ENCODE measurements at places on chromosomes 1 and 21. TPM values are rescaled to one million over a fixed set of nuclear protein-coding genes. Genes with fewer than 3 reads are reported as not detected.
A peak's percentile ranks its signal among the peaks of the same experiment; 100 is the strongest.

DNA sequence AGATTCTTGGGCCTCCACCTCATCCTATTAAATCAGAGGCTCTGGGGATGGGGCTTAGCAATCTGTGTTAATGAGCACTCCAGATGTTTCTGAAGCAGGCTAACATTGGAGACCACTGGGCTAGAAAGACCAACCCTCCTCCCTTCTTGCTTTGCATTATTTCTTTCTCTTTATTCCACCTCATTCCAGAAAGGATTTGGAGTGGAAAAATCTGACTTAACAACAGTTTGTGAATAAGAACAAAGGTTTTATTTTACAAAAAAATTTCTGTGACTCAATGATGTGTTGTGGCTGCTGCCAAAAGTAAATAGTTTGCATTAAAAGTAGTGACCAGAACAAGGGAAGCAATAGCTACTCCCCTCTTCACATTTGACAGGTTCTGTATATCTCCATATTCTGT is 79.4 kb downstream of the TGFB2 start:
- H3K36me3 ChIP-seq = no peaks in the 10 kb centered on the region
- DNase-seq = no peak
- peaks cover 4% of the 10 kb centered on the region for H3K4me1 ChIP-seq
- H3K27me3 ChIP-seq = no peaks in the 10 kb centered on the region
- H3K4me3 ChIP-seq = no peak overlapping the region

The MYBPH gene
- total RNA-seq = not detected

The FMO5 gene
- 31.0 TPM for total RNA-seq

The BEND5 gene
- 0.81 TPM for total RNA-seq

The CR2 gene
- total RNA-seq = not detected

GRCh38 chr1:55359611-55360010 is 144.4 kb upstream of the USP24 start:
- H3K4me1 ChIP-seq = peaks cover 25% of the 10 kb centered on the region
- H3K27ac ChIP-seq = no peak overlapping the region
- no peaks in the 10 kb centered on the region for H3K36me3 ChIP-seq
- H3K4me3 ChIP-seq = no peak overlapping the region

The RORC gene
- 73.8 TPM for total RNA-seq

The KCNN3 gene
- 0.40 TPM for total RNA-seq

DNA sequence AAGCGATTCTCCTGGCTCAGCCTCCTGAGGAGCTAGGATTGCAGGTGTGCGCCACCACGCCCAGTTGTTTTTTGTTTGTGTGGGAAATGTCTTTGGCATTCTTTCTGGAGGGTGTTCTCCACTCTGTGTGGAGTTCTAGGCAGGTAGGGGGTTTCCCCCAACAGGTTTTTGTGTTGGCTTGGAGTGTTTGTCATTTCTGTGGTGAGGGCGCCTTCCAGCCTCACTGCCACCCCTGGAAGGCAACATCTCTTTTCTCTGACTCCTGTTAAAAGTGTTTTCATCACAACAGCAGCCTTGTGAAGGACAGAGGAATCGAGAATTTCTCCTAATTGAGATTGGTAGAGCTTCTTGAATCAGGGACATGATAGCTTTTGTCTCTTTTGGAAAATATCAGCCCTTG is 69.7 kb downstream of the PRKCZ start:
- no peak overlapping the region for H3K4me3 ChIP-seq
- no peaks in the 10 kb centered on the region for H3K4me1 ChIP-seq
- no peaks in the 10 kb centered on the region for H3K36me3 ChIP-seq
- no peak for DNase-seq
- H3K27me3 ChIP-seq = no peaks in the 10 kb centered on the region

The PAPPA2 gene
- 0.32 TPM for total RNA-seq

DNA sequence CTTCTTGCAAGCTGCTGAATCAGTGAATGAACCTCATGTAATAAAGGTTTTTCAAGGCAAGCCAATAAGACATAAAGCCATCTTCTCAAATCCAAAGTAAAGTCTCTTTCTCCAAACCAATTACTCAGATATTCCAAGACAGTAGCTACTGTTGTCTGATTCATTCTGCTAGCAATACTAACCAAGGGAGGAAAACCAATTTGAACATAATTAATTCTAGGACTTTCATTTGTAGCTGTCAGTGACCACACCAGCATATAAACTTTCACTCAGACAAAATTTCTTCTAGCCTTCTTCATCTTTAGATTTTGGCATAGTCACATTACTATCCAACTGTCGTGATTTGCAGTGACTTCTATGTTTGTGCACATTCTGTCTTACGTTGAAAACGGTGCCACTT is 10.5 kb upstream of the INTS3 start:
- no peak overlapping the region for H3K27ac ChIP-seq
- H3K4me1 ChIP-seq = no peaks in the 10 kb centered on the region
- no peak for DNase-seq
- H3K27me3 ChIP-seq = no peaks in the 10 kb centered on the region

The FHAD1 gene
- total RNA-seq = not detected

DNA sequence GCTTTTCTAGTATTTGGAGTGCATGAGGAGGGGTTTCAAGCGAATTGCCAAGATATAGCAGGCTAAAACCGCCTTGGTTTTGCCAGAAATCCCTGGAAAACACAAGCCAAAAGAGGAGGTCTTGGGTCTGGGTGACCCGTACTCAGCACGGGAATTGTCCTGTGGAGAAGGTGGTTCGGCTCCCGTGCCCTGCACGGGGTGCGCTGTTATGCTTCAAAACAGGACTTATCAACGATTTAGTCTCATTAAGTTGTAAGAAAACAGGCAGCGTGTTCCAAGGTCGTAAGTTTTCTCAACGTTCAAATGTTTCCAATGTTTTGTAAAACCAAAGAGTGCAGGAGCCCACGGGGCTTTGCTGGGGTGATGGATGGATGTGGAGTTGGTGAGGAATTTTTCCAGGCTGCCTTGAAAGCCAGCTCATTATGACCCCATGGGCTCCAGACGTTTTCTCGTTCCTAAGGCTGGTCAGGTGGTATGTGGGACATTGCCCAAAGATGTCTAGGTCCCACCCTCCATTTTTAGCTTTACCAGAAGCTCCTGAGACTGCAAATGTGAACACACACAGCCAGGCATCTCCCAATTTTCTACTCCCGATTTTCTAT is 75.4 kb upstream of the CLDN14 start:
- no peak overlapping the region for H3K27ac ChIP-seq
- H3K36me3 ChIP-seq = no peaks in the 10 kb centered on the region
- H3K4me3 ChIP-seq = no peak overlapping the region
- peaks cover 6% of the 10 kb centered on the region for H3K27me3 ChIP-seq

- H3K27me3 ChIP-seq = no peaks in the 10 kb centered on the region
- no peaks in the 10 kb centered on the region for H3K36me3 ChIP-seq
- peak overlapping the region; percentile 82 for H3K27ac ChIP-seq
- H3K4me1 ChIP-seq = peaks cover 19% of the 10 kb centered on the region
- peak overlapping the region; percentile 18 for H3K4me3 ChIP-seq
- DNase-seq = no peak
These were observed 167.3 kb downstream of the FASLG start for GRCh38 chr1:172826096-172826741.

The GPA33 gene
- total RNA-seq = 0.15 TPM

GRCh38 chr1:214404154-214404553 is 123.2 kb downstream of the SMYD2 start:
- H3K36me3 ChIP-seq = peaks cover 14% of the 10 kb centered on the region
- H3K4me1 ChIP-seq = peaks cover 6% of the 10 kb centered on the region
- H3K27ac ChIP-seq = no peak overlapping the region
- H3K4me3 ChIP-seq = no peak overlapping the region
- DNase-seq = no peak
- no peaks in the 10 kb centered on the region for H3K27me3 ChIP-seq

GRCh38 chr1:202278751-202279150 is 63.0 kb downstream of the UBE2T start:
- H3K27me3 ChIP-seq = no peaks in the 10 kb centered on the region
- no peak overlapping the region for H3K4me3 ChIP-seq
- H3K4me1 ChIP-seq = peaks cover 13% of the 10 kb centered on the region
- peak; percentile 50 for DNase-seq
- H3K27ac ChIP-seq = no peak overlapping the region

The KLHDC7A gene
- not detected for total RNA-seq

- DNase-seq = no peak
These were observed 355.7 kb upstream of the DUSP10 start for GRCh38 chr1:222097588-222097987.

All from suprapubic skin (tissue), 4 donors.